ENCODE measurements at places on chromosomes 3 and 15.

- no peak for DNase-seq
Observed at GRCh38 chr3:13134166-13134878, 61.1 kb upstream of the IQSEC1 start.

DNA sequence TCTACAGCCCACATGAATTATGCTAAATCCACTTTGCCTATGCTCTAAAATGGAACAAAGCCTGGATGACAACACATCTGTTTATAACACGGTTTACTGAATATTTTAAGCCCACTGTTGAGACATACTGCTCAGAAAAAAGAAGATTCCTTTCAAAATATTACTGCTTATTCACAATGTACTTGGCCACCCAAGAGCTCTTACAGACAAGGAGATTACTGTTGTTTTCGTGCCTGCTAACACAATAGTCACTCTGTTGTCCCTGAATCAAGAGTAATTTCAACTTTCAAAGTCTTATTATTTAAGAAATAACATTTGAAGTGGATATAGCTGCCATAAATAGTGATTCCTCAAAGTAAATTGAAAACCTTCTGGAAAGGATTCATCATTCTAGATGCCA is 70.9 kb downstream of the ANKRD28 start:
- no peak for DNase-seq

DNA sequence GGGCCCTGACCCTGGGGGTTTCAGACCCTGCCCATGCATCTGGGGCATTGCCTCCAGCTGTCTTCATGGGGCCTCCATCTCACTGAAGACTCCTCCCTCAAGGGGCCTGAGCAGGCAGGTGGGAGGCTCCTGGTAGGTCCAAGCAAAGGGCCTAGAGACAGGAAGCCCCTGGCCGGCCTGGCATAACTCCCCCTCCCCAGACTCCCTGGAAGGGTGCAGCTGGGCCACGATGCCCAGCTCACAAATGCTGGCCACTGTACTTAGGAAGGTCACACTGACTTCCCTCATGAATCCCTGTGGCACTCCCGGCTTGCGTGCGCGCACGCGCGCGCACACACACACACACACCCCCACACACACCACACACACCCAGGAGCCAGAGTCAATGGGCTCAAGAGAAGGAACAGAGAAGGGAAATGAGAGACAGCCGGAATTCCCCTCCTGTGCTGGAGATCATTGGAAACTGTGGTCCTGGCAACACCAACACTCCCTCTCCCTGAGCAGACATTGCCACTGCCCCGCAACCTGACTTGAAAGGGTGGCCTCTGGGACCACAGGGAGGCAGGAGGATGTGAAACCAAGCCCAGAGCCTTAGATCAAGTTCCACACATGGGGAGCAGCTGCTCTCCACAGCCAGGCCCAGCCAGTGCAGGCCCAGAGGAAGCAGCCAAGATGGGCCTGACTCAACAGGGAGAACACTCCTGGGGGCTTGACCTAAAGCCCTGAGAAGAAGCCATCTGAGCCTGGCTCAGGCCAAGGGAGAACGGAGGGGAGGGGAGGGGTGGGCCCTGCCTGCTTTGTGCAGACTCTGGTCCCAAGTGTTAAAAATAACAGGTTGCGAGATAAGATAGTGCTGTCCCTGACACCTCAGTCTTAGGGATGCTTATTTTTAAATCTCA is 69.7 kb downstream of the SCN5A start:
- no peak for DNase-seq

DNA sequence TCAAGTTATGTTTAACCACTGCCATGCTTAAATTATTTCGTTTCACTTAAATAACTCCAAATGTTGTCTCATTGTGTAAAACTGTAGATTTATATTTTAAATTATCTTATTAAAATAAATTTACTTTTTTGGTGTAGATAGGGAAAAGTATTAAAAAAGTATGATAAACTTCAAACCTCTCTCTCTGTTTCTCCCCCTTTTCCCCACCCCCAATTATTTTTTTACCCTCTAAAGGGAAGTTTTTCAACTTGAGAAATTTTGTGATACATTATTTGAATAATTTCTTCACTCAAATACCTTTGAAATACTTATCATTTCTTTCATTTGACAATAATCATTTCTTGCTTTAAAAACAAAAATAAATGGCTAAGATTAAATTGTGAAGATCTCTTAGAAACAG is 66.9 kb upstream of the EIF1B start:
- DNase-seq, result no peak

DNA sequence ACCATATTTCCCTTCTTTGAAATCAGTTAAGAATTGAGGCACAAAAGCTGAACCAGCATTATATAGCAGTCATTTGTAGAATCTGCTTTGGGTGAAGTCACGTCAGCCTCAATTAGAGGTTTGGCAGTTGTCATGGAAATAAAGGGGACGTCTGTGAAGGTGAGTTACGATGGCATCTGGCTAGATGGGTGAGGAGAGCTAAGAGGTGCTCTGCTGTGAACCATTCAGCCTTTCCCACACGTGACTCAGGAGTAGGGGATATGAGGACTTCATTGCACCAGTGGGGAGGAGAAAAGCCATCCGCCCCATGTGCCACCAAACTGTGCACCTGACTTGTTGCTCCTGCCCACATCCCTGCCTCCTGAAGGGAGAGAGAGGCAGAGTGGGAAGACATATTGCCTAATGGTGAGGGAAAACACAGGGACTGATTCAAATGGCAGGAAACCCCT is 2.8 kb upstream of the C15orf40 start:
- no peak for DNase-seq

- no peak for DNase-seq
Observed at GRCh38 chr3:105523501-105523900, 156.8 kb downstream of the ALCAM start.

DNA sequence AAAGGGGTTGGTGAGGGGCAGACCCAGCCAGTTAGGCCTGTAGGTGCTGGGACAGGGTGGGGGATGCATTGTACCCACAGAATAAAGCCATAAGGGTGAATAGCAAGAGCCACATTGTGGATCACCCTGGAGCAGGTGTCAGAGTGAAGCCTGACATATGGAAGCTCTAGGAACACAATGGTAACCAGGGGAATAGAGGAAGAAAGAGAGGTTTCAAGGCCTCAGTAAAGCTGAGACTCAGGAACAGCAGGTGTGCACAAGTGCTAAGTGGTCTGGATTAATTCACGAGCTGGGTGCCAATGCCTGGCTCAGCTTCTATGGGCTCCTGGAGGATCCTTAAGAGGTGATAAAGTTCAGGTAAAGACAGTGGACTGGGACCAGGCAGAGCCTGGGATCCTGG is 323.7 kb upstream of the CTNNB1 start:
- no peak for DNase-seq

- no peak for DNase-seq
Observed at GRCh38 chr15:28901987-28902745, 16.4 kb downstream of the APBA2 start.

- no peak for DNase-seq
Observed at GRCh38 chr3:172134352-172134751, 95.0 kb downstream of the FNDC3B start.

DNA sequence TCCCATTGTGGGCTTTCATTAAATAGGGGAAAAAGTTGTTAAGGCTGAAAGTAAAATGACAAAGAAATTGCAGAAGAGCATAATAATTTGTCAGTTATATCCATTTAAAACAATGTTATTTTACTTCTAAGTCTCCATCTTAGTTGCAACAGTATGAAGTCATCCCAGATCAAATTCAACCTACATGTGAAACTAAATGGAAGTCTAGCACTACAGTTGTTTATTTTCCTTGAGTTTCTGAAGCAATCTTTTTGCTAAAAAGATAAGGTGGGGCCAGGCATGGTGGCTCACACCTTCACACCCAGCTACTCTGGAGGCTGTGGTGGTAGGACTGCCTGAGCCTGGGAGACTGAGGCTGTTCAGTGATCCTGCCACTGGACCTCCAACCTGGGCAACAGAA is 80.2 kb downstream of the DPH6 start:
- no peak for DNase-seq

DNA sequence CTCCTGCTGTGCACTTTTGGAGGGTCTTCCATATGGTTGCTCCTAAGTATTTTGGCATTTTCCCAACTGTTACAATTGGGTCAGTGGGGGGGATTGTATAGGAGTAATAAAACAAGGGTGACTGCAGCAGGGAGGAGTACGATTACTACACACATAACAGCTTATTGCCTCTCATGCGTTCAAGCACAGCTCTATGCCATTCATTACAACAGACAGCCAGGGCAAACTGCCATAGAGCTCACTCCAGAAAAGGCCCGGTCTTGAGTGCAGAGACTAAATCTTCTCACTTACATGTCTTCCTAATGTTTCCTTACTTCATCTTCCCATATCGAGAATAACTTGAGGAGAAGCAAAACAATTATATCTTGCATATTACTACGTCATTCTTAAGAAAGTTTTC is 1.4 kb upstream of the CHMP2B start:
- DNase-seq, result no peak

GRCh38 chr3:152519376-152519775 is 250.6 kb downstream of the MBNL1 start:
- no peak for DNase-seq

GRCh38 chr3:138824114-138824506 is 10.6 kb downstream of the PIK3CB start:
- DNase-seq, result no peak

GRCh38 chr15:70243686-70244540 is 146.2 kb upstream of the TLE3 start:
- no peak for DNase-seq

GRCh38 chr15:58002338-58003126 is 63.0 kb downstream of the ALDH1A2 start:
- DNase-seq, result no peak

GRCh38 chr3:28039234-28039633 is 202.2 kb upstream of the CMC1 start:
- no peak for DNase-seq

GRCh38 chr15:80609512-80609946 is 85.6 kb upstream of the ABHD17C start:
- DNase-seq, result no peak

- no peak for DNase-seq
Observed at GRCh38 chr3:111277226-111277625, 205.6 kb downstream of the NECTIN3 start.

DNA sequence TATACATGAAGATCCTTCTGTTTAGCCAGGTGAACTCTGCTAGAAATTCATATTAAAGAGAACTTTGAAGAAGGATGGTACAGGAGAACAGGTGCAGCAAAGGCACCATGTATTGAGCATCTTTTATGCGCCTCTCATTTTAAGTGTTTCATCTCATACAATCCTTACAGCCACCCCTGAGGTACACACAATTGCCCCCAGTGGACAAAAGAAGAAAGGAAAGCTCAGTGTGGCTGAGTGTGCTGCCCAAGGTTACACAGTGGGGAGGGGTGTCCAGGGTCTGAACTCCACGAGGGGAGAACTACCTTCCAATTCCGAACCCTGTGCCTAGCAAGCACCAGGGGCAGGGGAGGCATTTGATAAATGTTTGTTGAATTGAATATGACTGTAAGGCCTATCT is 98.6 kb downstream of the MECOM start:
- no peak for DNase-seq

GRCh38 chr15:68566377-68566954 is 12.3 kb upstream of the CORO2B start:
- DNase-seq, result no peak

- DNase-seq, result no peak
Observed at GRCh38 chr15:56371495-56372147, 6.4 kb downstream of the TEX9 start.

GRCh38 chr3:186261638-186262037 is 100.4 kb downstream of the DGKG start:
- DNase-seq, result no peak

DNA sequence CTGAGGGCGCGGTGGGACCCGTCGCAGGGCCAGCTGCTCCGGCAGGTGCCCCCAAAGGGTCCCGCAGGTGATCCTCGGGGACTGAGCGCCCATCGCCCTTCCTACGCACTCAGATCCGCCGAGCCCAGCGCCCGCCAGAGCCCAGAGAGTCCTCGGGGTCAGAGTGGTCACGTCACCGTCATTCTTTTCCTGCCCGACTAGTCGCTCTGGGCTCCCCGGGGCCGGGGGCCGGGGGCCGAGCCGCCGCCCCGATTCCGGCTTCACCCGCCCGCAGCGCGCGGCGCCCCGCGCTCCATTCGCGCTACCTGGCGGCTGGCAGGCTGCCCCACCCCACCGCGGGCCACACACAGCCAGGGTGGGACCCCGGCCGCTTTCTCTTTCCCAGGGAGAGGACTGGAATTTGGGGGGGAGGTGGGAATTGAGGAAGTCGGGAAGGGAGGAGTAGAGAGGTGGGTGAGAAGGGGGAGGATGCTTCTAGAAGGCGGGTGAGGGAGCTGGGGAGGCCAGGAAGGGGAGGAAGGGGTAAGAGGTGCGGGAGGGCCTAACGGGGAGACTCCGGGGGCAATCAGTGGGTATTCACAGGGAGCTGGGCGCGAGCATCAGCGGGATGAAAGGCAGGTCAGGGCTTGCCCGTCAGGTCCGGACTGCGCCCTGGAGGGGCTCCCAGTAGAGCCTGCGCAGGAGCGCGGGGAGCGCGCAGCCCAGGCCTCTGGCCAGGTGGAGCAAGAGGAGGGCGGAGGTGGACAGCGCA is 36.1 kb upstream of the EPHB3 start:
- no peak for DNase-seq

- DNase-seq, result no peak
Observed at GRCh38 chr3:16028604-16029003, 145.9 kb upstream of the GALNT15 start.

DNA sequence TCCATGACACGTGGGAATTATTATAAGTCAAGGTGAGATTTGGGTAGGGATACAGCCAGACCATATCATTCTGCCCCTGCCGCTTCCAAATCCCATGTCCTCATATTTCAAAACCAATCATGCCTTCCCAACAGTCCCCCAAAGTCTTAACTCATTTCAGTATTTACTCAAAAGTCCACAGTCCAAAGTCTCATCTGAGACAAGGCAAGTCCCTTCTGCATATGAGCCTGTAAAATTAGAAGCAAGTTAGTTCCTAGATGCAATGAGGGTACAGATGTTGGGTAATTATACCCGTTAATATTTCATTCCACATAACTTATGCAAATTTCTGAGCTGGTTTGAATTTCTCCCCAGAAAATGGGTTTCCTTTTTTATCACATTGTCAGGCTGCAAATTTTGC is 47.7 kb downstream of the RNF111 start:
- no peak for DNase-seq

GRCh38 chr15:62788224-62788623 is 254.3 kb upstream of the TPM1 start:
- no peak for DNase-seq

DNA sequence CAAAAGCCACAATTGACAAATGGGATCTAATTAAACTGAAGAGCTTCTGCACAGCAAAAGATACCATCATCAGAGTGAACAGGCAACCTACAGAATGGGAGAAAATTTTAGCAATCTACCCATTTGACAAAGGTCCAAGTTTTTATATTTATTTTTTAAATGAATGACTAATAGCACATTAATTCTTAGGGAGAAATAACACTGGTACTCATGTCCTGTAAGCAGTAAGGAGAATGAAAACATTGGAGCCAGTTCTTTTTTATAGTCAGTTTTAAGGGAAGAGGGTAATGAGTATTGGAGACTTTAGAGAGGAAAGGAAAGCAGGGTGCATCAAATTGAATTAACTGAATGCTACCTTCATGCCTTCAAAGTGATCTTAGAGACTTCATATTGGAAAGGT is 404.7 kb upstream of the TGFBR2 start:
- no peak for DNase-seq

Data from stimulated activated CD4-positive, alpha-beta T cell treated with anti-CD3 and anti-CD28 coated beads, Interleukin-4, amount 100 ng/mL, for 48 hours (primary cell).